ENCODE measurements at places on chromosomes 1 and 21. TPM values are rescaled to one million over a fixed set of nuclear protein-coding genes. Genes with fewer than 3 reads are reported as not detected.

ZNF695 gene
- 1.2 TPM for total RNA-seq

SLC2A1 gene
- total RNA-seq = 131 TPM

SV2A gene
- total RNA-seq = 0.06 TPM

HSPA6 gene
- total RNA-seq = 3.1 TPM

KIAA1614 gene
- total RNA-seq = 1.0 TPM

EXOC8 gene
- 4.4 TPM for total RNA-seq

GJA9 gene
- not detected for total RNA-seq

C1orf185 gene
- total RNA-seq = not detected

CELSR2 gene
- 4.6 TPM for total RNA-seq
